ENCODE measurements at places on chromosomes 2 and 18.

- no peak for DNase-seq
Observed at GRCh38 chr2:183614799-183615435, 490.7 kb downstream of the NUP35 start.

DNA sequence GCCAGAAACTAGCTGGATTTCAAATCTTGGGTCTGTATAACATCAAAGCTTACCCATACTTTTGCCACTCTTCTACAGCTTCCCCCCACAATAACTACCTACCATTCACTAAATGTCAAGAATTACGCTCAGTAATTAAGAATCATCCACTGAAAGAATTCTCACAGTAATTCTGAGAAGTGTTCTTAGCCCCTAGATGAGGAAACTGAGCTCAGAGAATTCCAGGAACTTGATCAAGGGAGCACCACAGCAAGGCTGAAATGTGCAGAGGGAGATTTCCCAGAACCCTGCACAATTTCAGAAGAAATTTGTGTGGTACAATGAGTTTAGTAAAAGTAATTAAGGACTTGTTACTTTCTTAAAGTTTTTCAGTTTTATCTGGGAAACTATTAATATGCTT, 194.5 kb upstream of the STK17B start:
- no peak for DNase-seq

DNA sequence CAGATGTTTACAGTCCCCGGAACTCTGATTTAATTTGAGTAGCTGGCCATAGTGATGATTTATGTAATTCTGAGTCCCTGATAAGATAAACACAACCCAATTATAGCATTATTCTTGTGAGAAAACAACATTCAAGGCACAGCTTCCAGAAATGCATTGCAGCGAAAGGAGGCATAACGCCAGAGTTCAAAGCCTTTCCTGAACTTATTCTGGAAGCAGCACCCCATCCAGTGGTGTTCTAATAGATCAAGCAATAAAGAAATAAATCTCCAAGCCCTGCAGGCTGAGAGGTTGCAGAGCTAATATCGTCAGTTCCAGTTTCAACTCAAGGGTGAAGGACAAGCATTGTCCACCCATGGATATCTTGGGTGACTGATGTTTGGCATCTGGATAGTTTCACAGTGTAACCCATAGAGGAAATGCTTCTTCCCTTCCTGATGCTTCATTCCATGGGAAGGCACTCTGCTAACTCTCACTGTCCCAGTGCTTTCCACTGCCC, 18.8 kb downstream of the CDH2 start:
- no peak for DNase-seq

DNA sequence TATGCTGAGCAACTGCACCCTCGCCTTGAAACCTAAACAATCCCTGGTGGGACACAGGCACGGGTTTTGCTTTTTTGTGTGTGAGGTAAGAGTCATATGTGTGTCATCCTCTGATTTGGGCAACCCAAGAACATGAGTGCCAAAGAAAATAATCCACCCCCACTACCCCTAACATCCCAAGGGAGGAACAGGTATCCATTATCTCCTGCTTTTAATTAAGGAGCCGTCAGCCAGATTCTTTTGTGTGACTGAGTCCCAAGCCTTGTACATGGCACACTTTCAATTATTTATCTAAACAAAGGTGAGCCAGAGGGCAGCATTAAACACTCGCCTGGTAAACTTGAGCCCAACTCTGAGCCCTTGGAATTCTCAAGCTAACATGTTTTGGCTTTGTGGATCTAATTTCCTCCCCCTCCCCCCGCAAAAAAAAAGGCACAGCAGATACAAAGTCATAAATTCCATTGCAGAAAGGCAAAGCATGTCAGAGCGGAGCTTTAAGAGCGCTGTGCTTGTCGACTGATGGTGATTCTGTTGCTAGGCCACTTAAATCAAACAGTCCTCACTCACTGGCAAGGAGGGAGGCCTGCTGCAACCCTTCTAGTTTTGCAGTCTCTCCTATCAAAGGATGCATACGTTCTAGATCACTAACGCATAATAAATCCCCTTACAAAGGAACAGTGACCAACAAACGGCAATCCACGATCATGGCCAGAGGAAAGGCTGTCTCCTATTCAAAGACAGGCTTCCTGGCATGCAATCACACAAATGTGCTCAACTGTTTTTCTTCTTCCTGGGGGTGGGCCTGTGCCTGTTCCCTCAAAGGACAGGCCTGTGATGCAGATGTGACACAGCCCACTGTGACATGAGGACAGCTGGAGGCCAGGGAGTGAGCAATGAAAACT, 143.5 kb upstream of the LMAN1 start:
- DNase-seq = no peak

DNA sequence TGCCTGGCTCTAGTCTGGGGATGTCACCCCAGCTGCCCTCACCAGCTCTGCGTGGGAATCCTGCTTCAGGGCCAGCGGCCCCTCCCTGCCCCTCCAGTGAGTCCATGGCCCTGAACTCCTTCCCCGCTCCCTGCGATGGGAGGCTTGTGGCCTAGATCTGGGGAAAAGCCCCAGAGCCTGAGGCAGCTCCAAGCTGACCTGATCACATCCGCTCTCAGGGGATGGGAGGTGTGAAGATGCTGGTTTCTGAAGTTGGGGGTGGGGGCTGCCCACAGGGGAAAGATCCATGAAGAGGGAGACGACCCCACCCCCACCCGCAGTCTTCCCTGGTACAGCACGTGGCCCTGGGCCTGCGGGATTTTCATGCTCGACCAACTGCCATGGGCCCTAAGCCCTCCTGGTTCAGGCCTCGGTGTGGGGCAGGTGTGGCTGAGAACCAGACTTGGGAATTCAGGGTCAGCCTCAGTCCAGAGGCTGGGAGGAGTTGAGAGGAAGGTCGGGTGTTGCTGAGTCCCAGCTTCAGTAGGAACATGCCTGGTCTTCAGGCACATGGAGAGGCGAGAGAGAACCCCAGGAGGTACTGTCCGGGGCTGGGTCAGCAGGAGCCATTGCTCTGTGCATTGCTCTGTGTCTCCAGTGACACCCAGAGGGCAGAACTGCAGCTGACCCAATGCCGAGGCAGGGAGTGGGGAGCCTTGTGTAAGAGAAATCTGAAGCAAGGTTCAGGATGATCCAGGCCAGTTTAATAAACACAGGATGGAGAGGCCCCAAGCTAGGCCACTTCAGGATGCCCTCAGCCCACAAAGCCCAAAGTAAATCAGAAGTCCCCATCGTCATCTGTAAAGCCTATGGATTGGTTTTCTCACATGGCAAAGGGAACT, 115.1 kb downstream of the CAPN13 start:
- DNase-seq = no peak

- DNase-seq = no peak
Observed at GRCh38 chr2:114160263-114160981, 270.5 kb downstream of the ACTR3 start.

DNA sequence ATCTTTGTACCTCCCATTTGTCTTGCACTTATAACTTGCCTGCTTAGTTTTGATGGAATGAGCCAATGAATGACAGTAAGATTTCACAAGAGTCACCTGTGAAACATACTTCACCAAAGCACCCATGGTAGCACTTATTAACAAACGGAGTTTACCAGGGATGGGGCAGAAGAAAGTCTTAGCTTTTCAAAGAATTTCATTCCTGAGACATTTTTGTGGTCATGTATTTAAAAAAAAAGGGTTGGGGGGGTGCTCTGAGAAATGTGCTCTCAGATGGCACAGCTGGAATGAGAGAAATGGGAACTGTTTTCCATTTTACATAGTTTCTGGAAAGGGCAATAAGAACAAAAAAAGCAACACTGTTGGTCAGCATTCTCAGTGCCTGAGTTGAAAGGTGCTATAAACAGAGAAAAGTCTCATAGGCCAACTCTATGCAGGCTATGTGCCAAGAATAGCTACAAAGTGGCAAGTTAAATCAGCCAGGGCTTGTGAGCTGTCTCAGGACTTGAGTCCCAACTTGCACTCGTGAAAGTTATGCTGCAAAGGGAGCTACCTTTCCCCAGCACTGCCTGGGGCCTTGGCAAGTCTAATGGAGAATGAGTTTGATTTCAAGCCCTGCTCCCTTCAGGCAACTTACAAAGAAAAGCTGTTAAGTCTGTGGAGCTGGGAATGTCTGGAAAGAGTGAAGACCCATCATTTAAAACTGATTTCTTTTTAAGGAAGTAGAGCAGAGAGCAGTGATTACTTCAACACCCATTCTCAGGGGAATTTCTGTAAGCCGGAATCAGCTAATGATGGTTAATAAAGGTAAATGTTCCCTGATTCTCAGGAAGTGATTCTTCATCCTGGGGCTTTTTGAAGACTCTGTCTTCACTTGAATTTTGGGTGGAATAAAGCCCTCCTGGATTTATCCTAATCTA, 170.6 kb downstream of the SLC8A1 start:
- DNase-seq = no peak

GRCh38 chr2:39139511-39140237, 18.8 kb upstream of the SOS1 start:
- no peak for DNase-seq

- no peak for DNase-seq
Observed at GRCh38 chr2:39470580-39470979, 33.5 kb upstream of the MAP4K3 start.

- DNase-seq = no peak
Observed at GRCh38 chr2:187541086-187542085, 12.8 kb downstream of the TFPI start.

Measured in hypothalamus (tissue), 51 donors.